ENCODE measurements at places on chromosomes 2 and 18. TPM values are rescaled to one million over a fixed set of nuclear protein-coding genes. Genes with fewer than 3 reads are reported as not detected.

The SERPINB10 gene
- total RNA-seq, result 0.46 TPM

The CHST10 gene
- total RNA-seq, result 44.5 TPM

The SULT1C2 gene
- 0.23 TPM for total RNA-seq

The RNPEPL1 gene
- 6.7 TPM for total RNA-seq

The SIX2 gene
- total RNA-seq, result not detected

The MAPK4 gene
- total RNA-seq, result 33.2 TPM

The FAM237A gene
- 0.46 TPM for total RNA-seq
